AG04449 (cell line): ENCODE measurements at places on chromosomes 3 and 15.

DNA sequence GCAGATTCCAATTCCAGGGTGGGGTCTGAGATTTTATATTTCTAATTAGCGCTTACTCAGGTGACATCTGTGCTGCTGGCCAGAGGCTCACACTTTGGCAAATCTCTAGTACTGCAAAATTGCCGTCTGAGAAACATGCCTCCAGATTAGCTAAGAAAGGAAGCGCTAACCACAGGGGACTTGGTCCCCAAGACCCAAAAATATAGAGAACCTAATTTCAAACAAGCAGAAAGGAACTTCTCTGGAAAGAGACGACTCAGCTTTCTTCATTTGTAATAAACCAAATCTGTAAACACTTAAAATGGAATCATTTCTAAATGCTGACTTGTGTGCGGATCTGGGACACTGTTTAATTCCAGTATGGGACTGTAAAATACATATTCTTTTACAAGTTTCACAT is 55.7 kb downstream of the B3GNT5 start:
- no peak for DNase-seq

DNA sequence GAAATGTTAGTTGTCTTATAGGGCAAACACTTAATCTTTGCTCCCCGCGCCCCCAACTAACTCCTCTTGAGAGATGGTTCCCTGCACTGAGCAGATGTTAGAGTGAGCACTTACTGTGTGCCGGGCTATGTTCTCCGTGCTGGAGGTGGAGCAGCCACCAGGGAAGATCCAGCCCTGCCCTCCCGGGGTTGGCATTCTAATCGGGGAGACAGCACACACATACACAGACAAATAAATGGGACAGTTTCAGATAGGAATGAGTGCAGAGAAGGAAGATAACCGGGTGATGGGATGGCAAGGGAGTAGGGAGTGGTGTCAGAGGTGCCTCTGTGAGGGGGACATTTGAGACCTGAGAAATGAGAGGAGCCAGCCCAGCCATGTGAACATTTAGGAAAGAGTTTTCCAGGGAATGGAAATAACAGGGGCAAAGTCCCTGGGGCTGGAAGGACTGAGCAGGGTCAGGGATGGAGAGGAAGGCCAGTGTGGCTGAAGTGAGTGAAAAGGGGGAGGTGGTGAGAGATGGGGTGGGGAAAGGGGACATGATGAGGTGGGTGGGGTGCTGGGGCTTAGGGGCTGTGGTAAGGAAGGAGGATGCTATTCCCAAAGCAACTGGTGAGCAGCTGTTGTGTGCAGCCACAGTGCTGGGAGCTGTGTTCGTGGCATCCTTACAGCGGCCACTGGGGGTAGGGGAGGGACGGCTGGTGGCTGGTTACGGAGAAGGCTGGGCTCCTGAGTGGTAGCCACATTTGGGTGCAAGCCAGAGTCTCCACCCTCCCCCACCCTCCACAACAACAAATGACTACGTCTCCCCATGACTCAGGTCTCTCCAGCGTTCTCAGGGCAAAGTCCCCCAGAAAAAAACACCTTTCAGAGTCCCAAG is 15.4 kb upstream of the FGD5 start:
- no peak for DNase-seq

DNA sequence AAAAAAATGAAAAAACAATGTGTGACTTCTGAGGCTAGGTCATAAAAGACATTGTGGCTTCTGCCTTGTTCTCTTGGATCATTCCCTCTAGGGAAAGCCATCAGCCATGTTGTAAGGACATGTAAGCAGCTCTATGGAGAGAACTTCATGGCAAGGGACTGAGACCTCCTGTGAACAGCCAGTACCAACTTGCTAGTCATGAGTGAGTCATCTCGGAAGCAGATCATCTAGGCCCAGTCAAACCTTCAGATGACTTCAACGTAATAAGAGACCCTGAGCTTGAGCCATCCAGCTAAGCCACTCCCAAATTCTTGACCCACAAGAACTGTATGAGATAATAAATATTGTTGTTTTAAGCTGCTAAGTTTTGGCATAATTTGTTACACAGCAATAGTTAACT is 4.9 kb downstream of the MON1A start:
- DNase-seq, result no peak

DNA sequence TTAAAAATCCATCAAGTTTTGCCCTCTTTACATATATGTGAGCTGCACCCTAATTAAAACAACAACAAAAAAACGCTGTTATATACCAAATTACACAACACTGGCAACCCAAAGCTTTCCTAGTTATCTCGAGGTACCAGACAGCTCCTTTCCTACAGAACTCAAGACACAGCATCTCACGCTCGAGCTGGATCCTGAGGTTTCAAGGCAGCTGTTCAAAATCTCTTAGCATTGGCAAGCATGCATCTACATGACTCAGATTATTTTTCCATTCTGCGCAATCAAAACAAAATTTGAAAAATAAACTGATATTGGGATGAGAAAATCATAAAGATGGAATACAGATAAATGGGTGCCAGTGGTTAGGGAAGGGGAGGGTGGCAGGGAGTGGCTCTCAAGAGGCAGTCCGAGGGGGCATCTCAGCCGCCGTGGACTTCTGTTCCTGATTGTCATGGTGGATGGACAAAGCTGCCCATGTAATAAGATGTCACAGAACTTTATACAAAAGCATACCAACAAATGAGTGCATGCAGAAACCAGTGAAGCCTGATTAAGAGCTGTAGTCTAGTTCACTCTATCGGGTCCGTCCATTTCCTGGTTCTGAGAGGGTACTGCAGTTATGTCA is 91.5 kb downstream of the ADAMTS17 start:
- DNase-seq, result no peak

DNA sequence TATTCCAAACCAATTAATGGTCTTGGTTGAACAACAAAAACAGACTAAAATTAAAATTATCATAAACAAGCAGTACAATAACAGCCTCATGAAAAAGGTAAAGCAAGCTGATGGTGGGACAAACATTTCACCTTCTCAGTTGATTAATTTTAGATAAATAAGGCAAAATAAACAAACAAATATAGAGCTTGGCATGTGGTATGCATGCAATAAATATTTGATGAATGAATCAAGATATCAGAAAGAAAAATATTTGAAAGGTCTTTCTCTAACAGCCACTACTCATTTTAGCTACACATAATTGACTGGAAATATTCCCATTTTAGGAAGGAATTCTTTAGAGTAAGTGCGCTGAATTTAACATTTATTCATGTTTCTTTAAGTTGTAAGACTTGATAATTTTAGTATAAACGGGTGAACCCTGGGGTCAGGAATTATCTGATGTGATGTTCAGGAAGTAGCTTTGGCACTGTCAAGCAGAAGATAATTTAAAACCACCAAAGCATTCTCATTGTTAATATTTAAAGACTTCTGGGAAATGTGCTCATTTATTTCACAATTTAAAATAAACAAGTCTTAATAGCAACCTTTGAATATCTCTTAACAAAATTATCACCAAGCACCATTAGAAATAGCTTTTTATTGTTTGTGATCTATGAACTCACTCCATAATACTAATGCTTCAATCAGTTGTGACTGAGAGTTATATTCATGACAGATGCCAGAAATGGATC is 372.3 kb upstream of the TGFBR2 start:
- DNase-seq, result no peak

GRCh38 chr3:196677353-196677752 is 34.7 kb downstream of the CEP19 start:
- DNase-seq, result no peak

DNA sequence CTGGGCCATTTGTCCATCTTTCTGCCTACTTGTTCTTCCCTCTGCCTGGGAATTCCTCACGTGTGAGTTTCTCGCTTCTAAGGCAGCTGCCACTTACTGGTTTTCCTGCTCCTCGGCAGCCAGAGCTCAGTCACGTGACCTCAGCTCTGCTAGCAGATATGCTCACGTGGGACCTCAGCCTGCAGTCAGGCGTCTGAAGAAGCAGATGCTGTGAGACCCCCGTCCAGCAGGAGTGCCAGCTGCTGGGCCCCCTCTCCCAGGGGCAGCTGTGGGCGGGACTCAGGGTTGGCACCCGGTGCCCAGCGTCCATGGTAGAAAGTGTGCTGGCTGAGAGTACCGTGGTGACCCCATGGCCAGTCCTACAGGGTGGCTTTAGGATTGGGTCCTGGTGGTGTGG is 161.3 kb upstream of the TLE3 start:
- no peak for DNase-seq

DNA sequence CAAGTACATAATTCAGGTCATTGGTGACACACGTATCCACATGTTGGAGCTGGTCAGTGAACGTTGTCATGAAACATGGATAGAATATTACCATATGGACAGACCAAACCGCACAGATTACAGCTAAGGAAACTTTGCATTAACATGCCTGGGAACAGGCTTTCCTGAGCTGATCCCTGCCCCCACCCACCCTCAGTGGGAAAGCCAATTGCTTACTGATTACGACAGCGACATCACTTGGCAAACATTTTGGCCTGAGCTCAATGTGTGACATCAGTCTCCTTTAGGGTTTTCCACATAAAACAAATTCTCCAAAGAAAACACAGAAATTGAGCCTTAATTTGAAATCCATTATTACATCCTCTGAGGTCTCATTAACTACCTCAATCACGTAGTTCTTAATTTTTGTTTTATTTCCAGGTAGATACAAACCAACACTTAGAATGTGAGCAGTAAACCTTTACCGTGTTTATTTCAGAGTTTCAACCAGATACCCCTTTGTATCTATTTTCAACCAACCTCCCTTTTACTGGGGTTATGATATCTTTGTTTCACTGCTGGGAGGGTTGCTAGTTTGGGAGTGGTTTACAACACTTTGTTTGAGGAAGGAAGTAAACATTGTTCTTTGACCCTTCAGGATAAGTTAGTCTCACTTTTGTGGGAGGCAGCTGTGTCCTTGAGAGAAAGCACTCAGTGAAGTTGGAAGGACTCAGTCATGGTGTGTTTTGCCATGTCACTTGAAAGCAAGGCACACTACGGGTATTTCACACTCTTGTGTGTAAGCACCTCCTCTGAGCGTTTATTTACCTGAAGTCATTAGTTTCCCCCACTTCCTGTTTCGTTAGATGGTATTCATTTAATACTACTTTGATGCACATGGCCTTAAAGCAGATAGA is 103.1 kb downstream of the CMSS1 start:
- no peak for DNase-seq

DNA sequence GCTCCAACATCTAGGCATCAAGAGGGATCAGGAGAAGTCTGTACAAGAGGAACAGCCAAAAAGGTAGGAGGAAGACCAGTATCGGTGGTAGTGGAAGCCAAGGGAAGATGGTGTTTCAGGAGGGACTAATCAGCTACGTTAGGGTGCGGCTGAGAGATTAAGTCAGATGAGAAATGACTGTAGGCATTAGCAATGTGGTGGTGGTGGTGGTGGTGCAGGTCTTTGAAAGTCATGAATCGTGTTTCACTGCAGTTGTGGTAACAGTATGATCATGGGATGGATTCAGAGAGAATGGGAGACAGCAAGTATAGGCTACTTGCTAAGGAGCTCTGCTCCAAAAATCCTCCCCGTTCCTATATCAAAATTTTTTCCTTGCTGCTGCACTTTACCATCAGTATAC is 35.5 kb downstream of the ASTE1 start:
- DNase-seq, result no peak

DNA sequence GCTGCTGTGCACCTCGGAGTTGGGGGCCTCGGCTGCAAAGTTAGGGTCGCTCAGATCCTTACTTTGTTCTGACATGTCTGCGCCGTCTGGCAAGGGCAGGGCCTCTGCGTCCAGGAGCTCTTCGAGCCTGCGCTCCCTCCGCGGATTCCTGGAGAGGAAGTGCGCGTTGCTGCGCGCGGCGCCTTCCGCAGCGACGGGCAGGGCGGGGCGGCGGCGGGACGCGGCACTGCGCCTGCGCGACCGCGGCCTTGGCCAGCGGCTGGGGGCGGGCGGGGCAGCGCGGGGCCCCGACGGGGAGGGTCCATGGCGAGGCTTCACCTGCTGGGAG is at the start of gene NDN:
Gene NDN (minus strand): TSS at position 163 of the 328 bp plus-strand sequence. CDS start 88 bp downstream, at position 75.
- DNase-seq, result no peak

GRCh38 chr15:83654379-83655236 is 685 bp downstream of the ADAMTSL3 start:
- DNase-seq, result no peak

- DNase-seq, result no peak
These were observed 1054.0 kb downstream of the TUSC7 start for GRCh38 chr3:117763561-117763960.

- DNase-seq, result no peak
These were observed at the start of gene HDC for GRCh38 chr15:50265620-50266019. HDC (minus strand) TSS chr15:50265726; CDS start chr15:50265623, 103 bp downstream.

DNA sequence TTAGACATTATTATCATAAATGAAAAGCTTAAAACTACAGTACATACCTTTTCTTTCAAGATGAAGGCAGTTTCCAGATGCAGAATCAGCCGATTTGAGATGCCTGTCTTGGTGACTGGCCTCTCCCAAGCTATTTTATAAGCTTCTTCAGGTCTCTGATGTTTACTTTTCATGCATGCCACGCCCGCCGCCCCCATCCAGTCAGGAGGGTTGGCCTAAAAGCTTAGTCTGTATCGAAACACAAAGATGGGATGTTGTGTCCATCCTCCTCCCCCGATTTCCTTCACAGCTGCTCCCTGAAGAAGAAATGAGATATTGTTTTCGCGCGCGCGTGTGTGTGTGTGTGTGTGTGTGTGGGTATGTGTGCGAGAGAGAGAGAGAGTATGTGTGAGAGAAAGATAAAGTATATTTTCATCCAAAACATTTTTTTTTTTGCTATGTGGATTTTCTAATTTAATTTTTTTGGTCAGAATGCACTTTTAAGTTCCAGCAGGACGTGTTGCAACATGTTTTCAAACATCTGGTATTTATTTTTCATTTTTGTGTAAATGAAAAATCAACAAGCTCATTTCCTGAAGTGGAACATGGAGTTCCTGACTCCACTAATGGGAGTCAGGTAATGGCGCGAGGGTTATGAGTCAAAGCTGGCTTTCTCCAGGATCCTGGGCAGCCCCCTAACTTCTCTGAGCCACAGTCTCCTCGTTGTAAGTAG is at the start of gene APOD:
Gene APOD (minus strand): TSS at position 110 of the 712 bp plus-strand sequence. CDS start 4,479 bp downstream, outside the sequence.
- no peak for DNase-seq

DNA sequence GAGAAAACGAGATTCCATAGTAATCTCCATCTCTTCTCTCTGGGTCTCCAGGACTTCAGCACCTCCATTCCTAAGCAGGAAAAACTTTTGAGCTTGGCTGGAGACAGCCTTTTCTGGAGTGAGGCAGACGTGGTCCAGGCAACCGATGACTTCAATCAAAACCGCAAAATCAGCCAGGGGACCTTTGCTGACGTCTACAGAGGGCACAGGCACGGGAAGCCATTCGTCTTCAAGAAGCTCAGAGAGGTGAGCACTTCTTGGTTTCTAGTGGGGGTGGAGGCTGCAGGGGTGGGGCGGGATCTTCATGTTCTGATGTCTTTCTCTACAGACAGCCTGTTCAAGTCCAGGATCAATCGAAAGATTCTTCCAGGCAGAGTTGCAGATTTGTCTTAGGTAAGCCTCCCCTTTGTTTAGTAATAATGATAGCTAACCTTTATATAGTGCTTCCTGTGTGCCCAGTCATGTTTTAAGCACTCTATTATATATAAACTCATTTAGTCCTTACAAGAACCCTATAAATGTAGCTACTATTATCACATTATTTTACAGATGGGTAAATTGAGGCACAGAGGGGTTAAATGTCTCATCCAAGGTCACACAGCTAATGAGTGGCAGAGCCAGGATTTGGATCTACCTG is 35.0 kb upstream of the TATDN2 start:
- DNase-seq, result no peak
